Hepatocyte (in vitro differentiated cells): ENCODE measurements at places on chromosomes 6 and 20.
A peak's percentile ranks its signal among the peaks of the same experiment; 100 is the strongest.

GRCh38 chr6:93164781-93165180, 254.6 kb downstream of the EPHA7 start:
- peak; percentile 64 for DNase-seq
- no peaks in the 10 kb centered on the region for H3K36me3 ChIP-seq
- H3K27me3 ChIP-seq, result no peaks in the 10 kb centered on the region
- H3K4me1 ChIP-seq, result peaks cover 15% of the 10 kb centered on the region
- H3K4me3 ChIP-seq, result no peak overlapping the region
- no peak overlapping the region for H3K27ac ChIP-seq

DNA sequence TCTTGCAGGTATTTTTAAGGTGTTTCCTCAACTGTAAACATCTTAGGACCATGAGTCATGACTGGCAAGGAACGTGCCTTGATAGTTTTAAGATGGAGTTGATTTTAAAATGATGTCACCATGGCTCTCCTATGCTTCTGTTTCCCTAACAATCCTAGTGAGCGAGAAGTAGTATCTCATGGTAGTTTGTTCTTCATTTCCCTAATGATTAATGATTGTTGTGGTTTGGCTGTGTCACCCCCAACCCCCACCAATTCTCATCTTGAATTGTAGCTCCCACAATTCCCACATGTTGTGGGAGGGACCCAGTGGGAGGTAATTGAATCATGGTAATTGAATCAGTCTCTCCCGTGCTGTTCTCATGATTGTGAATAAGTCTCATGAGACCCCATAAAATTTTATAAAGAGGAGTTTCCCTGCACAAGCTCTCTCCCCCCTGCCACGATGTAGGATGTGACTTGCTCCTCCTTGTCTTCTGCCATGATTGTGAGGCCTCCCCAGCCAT, 16.8 kb upstream of the BNIP5 start:
- H3K27me3 ChIP-seq, result no peaks in the 10 kb centered on the region
- H3K36me3 ChIP-seq, result no peaks in the 10 kb centered on the region
- H3K4me3 ChIP-seq, result no peak overlapping the region
- H3K4me1 ChIP-seq, result peaks cover 21% of the 10 kb centered on the region
- H3K27ac ChIP-seq, result no peak overlapping the region
- no peak for DNase-seq

DNA sequence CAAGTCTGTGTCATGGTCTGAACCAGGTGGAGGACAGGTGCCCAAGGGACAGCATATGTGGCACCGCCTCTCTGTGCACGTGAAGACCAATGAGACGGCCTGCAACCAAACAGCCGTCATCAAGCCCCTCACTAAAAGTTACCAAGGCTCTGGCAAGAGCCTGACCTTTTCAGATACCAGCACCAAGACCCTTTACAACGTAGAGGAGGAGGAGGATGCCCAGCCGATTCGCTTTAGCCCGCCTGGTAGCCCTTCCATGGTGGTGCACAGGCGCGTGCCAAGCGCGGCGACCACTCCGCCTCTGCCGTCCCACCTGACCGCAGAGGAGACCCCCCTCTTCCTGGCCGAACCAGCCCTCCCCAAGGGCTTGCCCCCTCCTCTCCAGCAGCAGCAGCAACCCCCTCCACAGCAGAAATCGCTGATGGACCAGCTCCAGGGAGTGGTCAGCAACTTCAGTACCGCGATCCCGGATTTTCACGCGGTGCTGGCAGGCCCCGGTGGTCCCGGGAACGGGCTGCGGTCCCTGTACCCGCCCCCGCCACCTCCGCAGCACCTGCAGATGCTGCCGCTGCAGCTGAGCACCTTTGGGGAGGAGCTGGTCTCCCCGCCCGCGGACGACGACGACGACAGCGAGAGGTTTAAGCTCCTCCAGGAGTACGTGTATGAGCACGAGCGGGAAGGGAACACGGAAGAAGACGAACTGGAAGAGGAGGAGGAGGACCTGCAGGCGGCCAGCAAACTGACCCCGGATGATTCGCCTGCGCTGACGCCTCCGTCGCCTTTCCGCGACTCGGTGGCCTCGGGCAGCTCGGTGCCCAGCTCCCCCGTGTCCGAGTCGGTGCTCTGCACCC, 109.5 kb upstream of the RAB32 start:
- DNase-seq, result peak; percentile 39
- H3K36me3 ChIP-seq, result no peaks in the 10 kb centered on the region
- no peaks in the 10 kb centered on the region for H3K4me1 ChIP-seq
- H3K4me3 ChIP-seq, result peak overlapping the region; percentile 75

DNA sequence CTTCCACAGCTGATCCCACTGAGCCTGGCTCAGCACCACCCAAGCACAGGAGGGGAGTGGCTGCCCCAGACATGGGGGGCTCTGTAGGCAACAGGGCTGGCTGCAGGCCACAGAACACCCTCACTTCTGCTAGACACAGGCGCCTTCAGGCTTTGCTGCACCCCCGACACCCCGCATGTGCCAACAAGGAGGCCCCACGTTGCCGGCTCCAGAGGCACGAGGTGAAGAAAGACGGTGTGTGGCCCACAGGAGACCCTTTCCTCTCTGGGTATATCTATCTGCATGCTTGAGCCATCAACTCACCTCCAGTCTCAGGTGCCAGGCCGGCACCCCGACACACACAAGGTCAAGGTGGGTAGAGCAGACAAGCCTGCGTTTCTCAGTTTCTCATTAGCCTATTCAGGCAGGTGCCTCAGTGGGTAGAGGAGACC, 158.3 kb downstream of the DLL1 start:
- H3K4me3 ChIP-seq, result no peak overlapping the region
- no peak for DNase-seq
- no peaks in the 10 kb centered on the region for H3K4me1 ChIP-seq

- no peaks in the 10 kb centered on the region for H3K36me3 ChIP-seq
- H3K4me3 ChIP-seq, result no peak overlapping the region
- peaks cover 15% of the 10 kb centered on the region for H3K4me1 ChIP-seq
- DNase-seq, result no peak
- no peak overlapping the region for H3K27ac ChIP-seq
- H3K27me3 ChIP-seq, result no peaks in the 10 kb centered on the region
Observed at GRCh38 chr6:169859978-169860703, 108.7 kb downstream of the ERMARD start.

- no peaks in the 10 kb centered on the region for H3K27me3 ChIP-seq
- no peak within 1 kb of the TSS for H3K27ac ChIP-seq
Observed at GRCh38 chr20:57524511-57525176, at the start of gene CTCFL. TSS of gene CTCFL (minus strand) at chr20:57525140. CDS start at chr20:57524205, 935 bp downstream.

DNA sequence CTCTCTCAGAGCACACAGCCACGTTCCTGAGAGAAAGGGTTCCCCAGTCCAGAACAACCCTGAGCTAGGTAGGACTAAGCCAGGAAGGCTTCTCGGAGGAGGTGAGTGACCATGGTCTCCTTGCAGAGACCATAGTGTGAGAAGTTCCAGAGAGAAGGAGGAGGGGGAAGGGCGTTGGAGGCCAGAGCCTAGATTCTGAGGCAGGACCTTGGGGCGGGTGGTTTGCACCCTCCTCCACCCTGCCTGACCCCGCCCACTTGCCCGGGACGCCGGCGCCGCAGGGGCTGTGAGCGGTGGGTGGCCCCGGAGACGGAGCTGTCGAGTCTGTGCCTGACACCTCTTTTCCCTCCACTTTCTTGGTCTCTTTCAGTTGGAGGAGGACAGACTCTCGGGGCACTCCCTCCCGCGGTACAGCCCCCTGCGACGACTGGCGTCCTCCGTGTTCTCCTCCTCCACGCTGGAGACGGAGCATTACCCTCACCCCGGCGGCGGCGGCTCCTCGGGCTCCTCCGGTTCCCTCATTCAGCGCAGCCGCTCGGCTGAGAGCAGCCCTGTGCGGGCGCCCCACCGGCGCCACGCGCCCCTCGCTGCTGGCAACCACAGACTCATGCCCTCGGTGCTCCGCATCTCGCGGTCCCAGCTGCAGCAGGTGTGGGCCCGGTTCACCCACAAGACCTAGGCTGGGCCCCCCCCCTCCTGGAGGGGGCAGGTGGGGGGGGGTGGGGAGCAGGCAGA, 26.2 kb downstream of the TTBK1 start:
- H3K4me1 ChIP-seq, result peaks cover 49% of the 10 kb centered on the region
- no peak overlapping the region for H3K4me3 ChIP-seq
- H3K36me3 ChIP-seq, result no peaks in the 10 kb centered on the region
- H3K27ac ChIP-seq, result peak overlapping the region; percentile 92
- peak; percentile 68 for DNase-seq

DNA sequence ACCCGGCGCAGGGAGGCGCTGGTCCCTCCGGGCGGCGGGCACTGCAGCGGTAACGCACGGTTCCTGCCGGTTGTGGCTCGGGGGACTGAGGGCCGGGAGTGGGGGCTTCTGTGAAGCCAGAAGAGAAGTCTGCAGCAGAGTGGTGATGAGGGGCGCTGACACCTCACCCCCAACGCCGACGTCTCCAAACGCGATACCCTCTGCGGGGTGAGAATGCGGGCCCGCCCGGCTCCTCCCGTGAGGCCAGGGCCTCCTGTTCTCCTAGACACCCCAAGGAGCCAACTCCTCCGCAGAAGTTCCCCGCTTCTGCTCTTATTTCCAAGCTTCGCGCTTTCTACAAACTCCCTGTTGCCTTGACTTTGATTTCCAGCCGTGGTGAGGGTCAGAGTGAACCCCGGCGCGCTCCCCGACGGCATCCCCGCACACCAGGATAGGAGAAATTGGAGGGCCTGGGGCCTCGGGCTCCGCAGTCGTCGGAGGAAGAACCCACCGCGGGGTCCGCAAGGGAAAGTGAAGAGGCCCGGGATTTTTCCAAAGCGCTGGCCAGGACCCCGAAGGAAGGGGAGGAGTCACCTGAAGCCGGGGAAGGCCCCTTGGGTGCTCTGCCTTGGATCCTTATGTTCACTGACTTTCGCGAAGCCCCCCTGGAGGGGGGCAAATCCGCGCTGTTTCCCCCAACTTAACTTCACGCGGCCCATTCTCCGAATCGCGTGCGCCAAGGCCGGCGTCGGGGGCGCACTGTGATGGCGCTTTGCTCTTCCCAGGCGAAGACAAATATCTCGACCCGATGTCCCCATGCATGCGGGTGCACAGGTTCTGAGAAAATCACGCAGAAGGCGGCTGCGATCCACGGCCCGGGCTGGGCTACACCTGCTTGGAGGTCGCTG, 3.1 kb upstream of the INSM1 start:
- peaks cover 24% of the 10 kb centered on the region for H3K4me1 ChIP-seq
- no peaks in the 10 kb centered on the region for H3K36me3 ChIP-seq
- H3K27ac ChIP-seq, result no peak overlapping the region
- no peak for DNase-seq
- no peak overlapping the region for H3K4me3 ChIP-seq

DNA sequence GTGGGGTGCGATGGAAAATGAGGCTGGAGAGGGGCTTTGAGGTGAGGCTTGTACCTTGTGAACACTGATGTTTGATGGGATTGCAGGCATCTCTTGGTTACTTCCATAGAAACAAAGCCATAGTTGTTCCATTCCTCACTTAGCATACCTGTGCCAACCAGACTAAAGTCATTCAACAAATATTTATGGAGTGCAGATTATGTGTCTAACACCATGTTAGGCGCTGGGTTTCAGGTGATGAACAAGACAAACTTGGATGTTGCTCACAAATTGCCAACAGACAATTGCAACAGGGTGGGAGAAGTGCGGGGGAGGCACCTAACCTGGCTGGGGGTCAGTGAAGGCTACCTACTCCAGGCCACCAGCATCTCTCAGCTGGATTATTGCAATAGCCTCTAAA, 1.5 kb downstream of the TTPAL start:
- peaks cover 6% of the 10 kb centered on the region for H3K4me1 ChIP-seq
- no peaks in the 10 kb centered on the region for H3K36me3 ChIP-seq
- H3K4me3 ChIP-seq, result no peak overlapping the region
- H3K27me3 ChIP-seq, result no peaks in the 10 kb centered on the region

DNA sequence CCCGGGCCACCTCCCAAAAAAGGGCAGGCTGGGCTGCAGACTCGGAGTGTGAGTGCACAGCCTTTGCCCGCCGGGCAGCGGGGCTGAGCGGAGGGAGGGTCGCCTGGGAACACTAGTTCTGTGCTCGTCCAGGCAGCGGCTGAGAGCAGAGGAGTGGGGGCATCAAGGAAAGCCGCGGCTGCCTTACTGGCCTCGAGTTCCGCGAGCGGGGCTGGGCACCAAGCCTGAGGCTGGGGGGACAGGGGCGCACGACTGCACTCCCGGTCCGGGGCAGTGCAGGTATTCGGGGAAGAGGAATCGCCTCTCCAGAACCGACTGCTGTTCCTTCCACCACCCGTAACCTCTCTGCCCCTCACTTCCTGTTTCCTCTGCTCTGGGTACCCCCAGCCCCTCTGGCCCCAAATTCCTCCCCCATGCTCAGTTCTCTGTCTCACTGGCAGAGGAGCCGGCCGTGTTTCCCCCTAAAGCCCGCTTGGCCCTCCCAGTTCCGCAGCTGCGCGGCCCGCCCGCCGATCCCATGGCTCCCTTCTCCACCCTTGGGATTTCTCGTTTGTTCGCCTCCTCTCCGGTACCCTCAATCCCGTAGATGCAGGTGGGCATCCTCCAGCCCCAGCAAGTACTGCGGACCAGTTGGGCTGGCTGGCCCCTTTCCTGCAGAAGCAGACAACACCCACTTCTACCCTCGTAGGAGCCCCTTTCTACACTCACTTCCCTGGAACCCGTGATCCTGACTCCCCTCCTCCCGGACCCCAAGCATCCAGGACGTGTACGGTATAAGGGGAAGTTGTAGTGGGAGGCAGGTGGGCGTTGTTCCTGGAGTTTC, 5.1 kb downstream of the RING1 start:
- no peak for DNase-seq
- peak overlapping the region; percentile 8 for H3K27ac ChIP-seq
- peaks cover 18% of the 10 kb centered on the region for H3K4me1 ChIP-seq
- H3K27me3 ChIP-seq, result peaks cover 5% of the 10 kb centered on the region
- H3K36me3 ChIP-seq, result no peaks in the 10 kb centered on the region

DNA sequence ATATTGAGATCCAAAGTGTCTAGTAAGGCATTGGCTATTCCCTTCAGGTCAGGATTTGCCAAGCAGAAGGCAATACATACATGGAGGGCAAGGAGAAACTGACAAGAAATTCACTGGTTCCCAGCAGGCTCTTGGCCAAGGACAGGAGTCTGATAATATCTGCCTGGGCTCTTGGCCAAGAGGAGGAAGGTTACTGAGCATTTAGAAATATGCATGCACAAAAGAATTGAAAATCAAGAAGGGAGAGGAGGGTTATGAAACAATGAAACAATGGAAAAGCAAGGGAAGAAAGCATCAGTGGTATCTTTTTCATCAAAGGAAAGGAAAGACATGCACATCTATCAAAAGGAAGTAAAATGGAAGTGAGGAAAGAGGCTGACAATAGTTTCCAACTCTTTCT, 42.4 kb downstream of the ARHGAP18 start:
- H3K27me3 ChIP-seq, result no peaks in the 10 kb centered on the region
- no peak for DNase-seq
- H3K4me3 ChIP-seq, result no peak overlapping the region
- H3K36me3 ChIP-seq, result no peaks in the 10 kb centered on the region
- H3K4me1 ChIP-seq, result peaks cover 17% of the 10 kb centered on the region
